Left kidney (tissue), 8 donors: ENCODE measurements at places on chromosomes 7 and 10. TPM values are rescaled to one million over a fixed set of nuclear protein-coding genes. Genes with fewer than 3 reads are reported as not detected.
A peak's percentile ranks its signal among the peaks of the same experiment; 100 is the strongest.

The ACSL5 gene
- polyA plus RNA-seq, result 4.7 TPM

The MACC1 gene
- polyA plus RNA-seq, result 10.8 TPM

GRCh38 chr7:75064291-75064690 is 9.3 kb downstream of the RCC1L start:
- no peak for DNase-seq

The LRRC17 gene
- 73.0 TPM for polyA plus RNA-seq

GRCh38 chr7:66205741-66206090 is 582 bp downstream of the TPST1 start:
- no peak for DNase-seq

DNA sequence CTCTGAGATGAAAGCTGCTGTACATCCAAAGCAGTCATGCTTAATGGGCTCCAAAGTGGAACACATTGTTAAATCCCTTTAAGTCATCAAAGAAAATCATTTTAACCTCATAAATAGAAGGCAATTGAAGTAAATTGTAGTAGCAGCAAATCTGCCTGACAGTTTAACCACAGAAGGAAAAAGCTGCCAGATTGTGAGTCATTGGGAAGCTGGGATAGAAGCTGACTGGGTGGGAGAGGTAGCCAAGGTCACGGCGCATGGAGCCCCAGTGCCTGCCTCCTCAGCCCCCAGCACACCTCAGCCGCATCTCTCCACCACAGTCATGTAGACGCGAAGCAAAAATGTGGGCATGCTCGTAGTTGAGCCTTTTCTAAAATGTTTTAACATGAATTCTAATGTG is 44.0 kb downstream of the TARP start:
- no peak for DNase-seq

- no peak for DNase-seq
These were observed 191.9 kb downstream of the MAD1L1 start for GRCh38 chr7:2040893-2041270.

The NPC1L1 gene
- 2.3 TPM for polyA plus RNA-seq

The SPACDR gene
- polyA plus RNA-seq, result 1.2 TPM

The MKX gene
- polyA plus RNA-seq, result 0.07 TPM

The PON1 gene
- polyA plus RNA-seq, result 0.33 TPM

The NOS3 gene
- polyA plus RNA-seq, result 8.7 TPM

- no peak for DNase-seq
These were observed 9.6 kb downstream of the CTTNBP2 start for GRCh38 chr7:117863618-117864017.

DNA sequence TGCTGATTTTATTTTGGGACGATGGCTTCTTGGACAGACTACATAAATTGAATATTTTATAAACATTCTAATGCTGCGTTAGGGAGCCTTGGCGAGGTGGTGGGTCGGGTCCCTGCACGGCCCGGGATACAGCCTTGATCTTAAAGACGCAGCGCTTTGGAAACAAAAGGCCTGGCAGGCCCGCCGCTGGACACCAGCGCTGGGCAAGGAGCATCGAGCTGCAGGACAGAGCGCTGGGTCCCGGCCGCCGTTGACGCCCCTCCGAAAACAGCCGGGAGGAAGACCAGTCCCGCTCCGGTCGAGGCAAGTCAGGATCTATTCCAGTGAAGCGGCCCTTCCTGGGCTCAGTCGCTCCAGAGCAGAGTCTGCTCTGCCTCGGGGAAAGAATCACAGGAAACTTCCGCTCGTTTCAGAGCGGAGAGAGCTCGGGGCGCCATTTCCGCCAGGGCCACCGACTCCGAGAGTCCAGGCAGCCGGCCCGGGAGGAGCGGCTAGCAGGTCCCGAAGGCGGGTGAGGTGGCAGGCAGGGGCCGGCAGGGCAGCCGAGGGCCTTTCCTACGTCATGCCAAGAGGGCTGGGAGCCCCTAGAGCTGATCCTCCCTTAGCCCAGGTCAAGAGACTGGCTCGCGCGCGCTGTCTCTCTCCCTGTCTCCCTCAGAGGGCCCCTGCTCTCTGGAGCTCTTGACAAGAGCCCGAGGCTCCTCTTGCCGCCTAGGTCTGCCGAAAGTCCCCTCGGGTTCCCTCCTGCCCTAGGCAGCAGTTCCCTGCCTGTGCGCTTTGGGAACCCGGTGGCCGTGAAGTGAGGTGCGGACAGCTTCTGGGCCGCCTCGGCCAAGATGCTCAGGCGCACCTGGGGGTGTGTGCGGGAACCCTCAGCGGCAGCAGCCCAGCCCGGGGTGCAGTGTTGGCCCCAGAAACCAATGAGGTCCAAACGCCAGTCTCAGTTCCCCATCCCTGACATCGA is 1.4 kb upstream of the DRGX start:
- DNase-seq, result no peak

DNA sequence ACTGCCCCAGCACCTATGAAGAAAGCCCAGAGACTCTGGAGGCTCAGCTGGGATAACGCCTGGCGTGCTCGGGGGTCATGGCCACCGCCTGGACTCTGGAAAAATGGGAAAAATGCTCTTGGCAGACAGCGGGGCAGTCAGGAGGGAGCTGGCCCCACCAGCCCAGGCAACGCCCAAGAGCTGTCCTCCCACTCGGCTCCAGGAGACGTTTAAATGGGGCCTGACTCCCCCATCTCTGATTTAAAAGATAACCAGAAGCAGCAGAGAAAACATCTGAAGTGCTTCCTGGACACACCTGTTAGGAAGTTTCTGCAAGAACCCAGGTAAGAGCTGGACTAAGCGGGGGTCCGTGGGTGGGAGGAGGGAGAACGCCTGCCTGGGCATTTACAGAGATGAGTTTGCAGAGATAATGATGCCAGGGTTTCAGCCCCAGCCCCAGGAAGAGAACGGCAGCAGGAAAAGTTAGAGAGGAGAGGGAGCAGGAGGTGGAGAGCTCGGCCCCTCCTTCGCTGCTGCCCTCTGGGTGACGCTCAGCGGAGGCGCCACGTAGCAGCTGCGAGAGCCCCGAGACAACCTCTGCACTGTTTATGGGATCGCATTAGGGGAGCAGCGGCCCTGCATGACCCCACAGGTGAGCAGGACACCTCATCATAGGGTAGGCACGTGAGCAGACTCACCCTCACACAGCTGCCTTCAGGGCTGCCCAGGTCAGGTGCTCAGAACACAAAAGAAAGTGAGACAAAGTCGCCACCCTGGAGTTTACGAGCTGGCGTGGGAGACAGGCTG is 83.5 kb upstream of the INSIG1 start:
- DNase-seq, result no peak

GRCh38 chr10:2119316-2119715 is 382.0 kb upstream of the ADARB2 start:
- no peak for DNase-seq

GRCh38 chr10:30215141-30215540 is 133.9 kb downstream of the MTPAP start:
- DNase-seq, result no peak

DNA sequence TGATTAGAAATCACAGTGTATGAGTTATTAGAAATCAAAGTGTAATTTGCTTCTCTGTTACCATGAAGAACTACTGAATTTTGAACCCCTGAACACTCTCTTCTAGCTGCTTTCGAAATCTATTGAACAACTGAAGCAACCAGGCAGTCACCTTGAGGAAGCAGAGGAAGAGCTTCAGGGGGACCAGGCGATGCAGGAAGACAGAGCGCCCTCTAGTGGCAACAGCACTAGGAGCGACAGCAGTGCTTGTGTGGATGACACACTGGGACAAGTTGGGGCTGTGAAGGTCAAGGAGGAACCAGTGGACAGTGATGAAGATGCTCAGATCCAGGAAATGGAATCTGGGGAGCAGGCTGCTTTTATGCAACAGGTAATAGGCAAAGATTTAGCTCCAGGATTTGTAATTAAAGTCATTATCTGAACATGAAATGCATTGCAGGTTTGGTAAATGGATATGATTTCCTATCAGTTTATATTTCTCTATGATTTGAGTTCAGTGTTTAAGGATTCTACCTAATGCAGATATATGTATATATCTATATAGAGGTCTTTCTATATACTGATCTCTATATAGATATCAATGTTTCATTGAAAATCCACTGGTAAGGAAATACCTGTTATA is 170.7 kb downstream of the HDAC9 start:
- DNase-seq, result peak; percentile 45

GRCh38 chr7:136066304-136067143 is 89.4 kb upstream of the MTPN start:
- DNase-seq, result no peak

The LEP gene
- polyA plus RNA-seq, result 0.53 TPM

The COBL gene
- 24.9 TPM for polyA plus RNA-seq

The ZNF3 gene
- 60.6 TPM for polyA plus RNA-seq

DNA sequence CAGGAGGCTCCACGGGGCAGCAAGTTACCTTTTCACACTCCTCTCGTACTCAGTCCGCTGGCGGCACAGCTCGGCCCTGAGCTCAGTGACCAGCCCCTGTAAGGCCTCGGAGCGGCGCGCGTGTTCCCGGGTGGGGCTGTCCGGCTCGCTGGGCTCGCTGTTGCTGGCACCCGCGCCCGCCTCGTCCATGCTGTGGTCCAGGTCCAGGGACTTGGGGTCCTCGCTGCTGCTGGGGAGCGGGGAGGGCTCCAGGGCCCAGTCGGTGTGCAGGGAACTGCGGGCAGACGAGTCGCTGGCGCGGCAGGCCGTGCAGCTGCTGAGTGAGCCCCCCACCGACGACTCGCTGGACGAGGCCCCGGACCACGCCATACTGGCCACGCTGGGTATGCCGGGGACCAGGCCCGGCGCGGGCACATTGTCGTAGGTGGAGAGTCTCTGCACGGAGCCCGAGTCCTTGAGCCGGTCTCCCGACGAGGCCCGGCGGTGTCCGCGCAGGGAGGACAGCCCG is 143.8 kb downstream of the MAPK8 start:
- DNase-seq, result no peak

DNA sequence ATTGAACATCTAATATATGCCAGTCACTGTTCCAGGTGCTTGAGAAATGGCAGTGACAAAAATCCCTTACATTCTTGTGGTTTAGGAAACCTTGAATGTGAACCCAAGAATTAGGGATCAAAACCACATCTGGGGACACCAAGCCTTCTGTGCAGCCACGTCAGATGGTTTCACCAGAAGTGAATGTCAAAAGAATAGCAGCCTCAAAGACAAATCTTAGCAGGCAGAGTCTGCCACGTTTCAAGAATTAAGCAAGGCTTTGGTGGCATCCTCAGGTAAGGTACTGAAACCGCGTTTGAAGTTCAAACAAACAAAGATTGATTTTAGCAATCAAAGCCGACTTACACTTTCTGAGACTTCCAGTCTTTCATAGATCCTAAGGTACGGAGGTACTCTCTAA is 225.5 kb upstream of the GNAI1 start:
- no peak for DNase-seq

- no peak for DNase-seq
These were observed 143.4 kb downstream of the TPST1 start for GRCh38 chr7:66348531-66348930.

GRCh38 chr7:117565226-117565625 is 85.4 kb downstream of the CFTR start:
- no peak for DNase-seq

GRCh38 chr10:5591336-5591824 is 66.6 kb downstream of the CALML3 start:
- no peak for DNase-seq

GRCh38 chr10:16779384-16779915 is 37.8 kb downstream of the RSU1 start:
- no peak for DNase-seq

GRCh38 chr7:138667535-138668228 is 33.5 kb downstream of the SVOPL start:
- no peak for DNase-seq

- DNase-seq, result no peak
These were observed 11.0 kb downstream of the PSD start for GRCh38 chr10:102407425-102408130.

DNA sequence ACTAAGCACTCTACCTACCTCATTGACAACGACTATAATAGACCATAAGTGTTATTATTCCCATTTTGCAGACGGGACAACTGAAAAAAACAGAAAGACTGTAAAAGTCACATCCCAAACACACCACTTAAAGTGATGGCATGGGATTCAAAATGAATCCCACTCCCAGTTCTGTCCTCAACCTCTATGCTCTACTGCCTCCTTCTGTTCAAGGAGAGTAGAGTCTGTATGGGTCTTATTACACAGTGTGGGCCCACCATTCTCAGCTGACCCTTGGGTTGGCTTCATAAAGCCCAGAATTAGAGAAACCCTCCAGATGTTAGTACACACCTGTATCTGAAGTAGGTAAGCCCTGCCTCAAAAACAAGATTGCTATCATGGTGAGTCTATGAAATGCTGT is 102.2 kb downstream of the GRM8 start:
- no peak for DNase-seq

The PTPRZ1 gene
- polyA plus RNA-seq, result 3.5 TPM

The CRHR2 gene
- 0.07 TPM for polyA plus RNA-seq

The KCTD7 gene
- 28.3 TPM for polyA plus RNA-seq

- no peak for DNase-seq
These were observed 109.3 kb downstream of the RTKN2 start for GRCh38 chr10:62159351-62159750.

- DNase-seq, result no peak
These were observed at the start of gene UNCX for GRCh38 chr7:1232623-1233332. Gene UNCX, plus strand, starts transcription at chr7:1232872. Its CDS starts 146 bp downstream, at chr7:1233018.

DNA sequence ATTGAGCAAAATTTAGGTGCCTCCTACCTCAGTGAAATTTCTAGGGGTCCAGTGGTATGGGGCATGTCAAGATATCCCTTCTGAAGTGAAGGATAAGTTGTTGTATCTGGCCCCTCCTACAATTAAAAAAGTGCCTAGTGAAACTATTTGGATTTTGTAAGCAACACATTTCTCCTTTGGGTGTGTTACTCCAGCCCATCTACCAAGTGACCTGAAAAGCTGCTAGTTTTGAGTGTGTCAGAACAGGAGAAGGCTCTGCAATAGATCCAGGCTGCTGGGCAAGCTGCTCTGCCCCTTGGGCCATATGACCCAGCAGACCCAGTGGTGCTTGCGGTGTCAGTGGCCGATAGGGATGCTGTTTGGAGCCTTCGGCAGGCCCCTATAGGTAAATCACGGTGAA is 46.0 kb downstream of the PTPRE start:
- DNase-seq, result no peak

DNA sequence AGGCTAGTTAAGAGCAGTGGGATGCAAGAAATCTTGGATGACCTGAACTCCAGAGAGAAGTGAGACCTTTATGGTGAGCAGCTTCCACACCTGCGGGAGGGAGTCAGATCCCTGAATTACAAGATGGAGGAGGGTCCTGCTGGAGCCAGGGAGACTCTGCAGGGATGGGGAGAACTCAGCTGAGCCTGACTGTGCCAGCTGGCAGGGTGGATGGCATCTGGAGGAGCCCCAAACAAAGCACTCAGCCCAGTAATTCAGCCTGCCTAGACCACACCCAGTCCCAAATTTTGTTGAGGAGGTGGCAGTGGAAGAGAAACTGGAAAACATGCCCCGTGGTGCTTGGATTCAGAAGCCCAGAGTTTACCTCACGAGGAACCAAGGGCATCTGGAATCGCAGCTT is 208.2 kb downstream of the WDR11 start:
- DNase-seq, result no peak

- no peak for DNase-seq
These were observed 553 bp downstream of the DNAJC30 start for GRCh38 chr7:73682745-73683055.

GRCh38 chr7:37961251-37961650 is 40.8 kb downstream of the EPDR1 start:
- DNase-seq, result no peak

The CXCL12 gene
- polyA plus RNA-seq, result 417 TPM
